ENCODE measurements at places on chromosomes 1 and 21.

- no peak for DNase-seq
These were observed at the start of gene HTR1D for GRCh38 chr1:23217421-23218115. Gene HTR1D, minus strand, starts transcription at chr1:23217502. Its CDS starts 23,283 bp downstream, at chr1:23194219.

DNA sequence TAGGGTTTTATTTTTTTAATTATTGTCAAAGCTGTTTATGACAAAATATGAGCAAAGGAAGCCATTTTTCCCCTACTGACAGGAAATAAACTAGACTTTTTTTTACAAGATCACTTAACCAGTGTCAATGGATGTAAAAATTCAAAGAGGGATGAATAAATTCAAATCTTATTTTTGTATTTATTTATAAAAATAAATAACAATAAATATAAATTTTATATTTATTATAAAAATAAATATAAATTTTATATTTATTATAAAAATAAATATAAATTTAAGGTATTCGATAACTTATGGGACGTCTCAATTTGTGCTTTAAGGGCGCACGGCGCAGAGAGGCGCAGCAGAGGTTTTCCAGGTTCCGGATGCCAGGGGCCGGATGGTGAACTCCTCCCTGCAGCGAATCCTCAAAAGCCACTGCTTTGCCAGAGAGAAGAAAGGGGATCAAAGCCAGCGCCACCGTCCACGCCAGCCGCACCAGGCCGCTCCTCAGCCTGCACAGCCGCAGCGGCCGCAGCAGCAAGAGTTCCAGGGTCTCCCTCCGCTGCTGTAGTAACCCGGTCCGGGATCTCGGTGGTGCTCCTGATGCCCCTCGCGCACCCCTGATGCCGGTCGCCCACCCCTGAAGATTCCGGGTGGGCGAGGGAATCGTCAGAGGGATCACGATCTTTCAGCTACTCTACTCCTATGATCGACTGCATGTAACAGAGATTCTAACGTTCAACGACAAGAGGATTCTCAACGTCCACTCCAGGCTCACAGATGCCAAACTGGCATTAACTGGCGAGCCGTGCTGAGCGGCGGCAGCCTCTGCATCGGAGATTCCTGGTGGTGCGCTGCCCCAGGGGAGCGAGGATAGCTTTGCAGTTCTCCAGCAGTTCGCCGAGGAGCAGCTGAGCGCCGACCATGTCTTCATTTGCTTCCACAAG, 28.5 kb upstream of the RLF start:
- no peak for DNase-seq

- no peak for DNase-seq
These were observed 43.0 kb downstream of the SNX7 start for GRCh38 chr1:98704474-98704873.

- DNase-seq, result no peak
These were observed 76.7 kb downstream of the SSBP3 start for GRCh38 chr1:54329312-54330003.

- DNase-seq, result no peak
These were observed 110.1 kb downstream of the OLFML2B start for GRCh38 chr1:161913482-161914140.

GRCh38 chr1:67677930-67678329, 7.1 kb upstream of the GADD45A start:
- no peak for DNase-seq

DNA sequence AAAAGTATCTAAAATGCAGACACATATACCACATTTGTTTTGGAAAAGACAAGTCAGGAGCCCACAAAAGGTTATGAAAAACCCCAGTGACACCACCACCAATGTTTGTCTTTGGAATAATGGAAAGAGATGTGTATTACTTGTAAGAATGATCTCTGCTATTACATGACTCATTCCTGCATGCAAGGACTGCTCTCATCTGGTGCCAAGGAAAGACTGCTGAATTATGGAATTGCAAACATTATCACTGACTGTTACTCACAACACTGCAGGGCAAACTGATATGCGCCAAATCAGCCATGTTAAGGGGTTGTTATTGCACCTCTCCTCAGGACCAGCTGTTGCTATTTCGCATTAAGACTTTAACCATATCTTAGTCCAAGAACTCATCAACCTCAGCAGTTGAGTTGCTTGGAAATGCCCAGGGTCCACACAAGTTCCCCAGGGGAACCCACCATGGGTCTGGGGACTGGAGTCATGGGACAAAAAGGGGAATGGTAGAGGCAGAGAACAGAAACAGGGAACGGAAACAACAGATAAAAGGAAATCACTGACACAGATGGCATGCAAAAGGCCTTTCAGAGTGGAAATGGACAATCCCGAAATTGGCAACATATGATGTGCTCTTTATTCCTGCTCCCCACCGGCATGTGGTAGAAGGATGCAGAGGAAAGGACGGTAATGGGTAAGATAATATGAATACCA, 34.4 kb downstream of the CAPZB start:
- no peak for DNase-seq

DNA sequence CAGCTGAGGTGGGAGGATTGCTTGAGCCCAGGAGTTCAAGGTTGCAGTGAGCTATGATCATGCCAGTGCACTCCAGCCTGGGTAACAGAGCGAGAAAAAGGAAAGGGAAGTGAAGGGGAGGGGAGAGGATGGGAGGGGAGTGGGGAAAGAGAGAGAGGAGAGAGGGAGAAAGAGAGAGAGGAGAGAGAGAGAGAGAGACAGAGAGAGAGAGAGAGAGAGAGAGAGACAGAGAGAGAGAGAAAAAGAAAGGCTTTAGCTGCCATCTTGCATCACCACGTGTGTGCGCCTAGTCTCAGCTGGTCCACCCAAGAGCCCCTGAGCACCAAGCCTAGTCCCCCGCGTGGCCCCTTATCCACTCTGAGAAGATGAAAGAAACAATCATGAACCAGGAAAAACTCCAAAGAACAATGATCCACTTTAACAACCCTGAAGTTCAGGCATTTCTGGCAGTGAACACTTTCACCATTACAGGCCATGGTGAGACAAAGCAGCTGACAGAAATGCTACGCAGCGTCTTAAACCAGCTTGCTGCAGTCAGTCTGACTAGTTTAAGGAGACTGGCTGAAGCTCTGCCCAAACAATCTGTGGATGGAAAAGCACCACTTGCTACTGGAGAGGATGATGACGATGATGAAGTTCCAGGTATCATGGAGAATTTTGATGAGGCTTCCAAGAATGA, 115.5 kb upstream of the CDC42BPA start:
- no peak for DNase-seq

DNA sequence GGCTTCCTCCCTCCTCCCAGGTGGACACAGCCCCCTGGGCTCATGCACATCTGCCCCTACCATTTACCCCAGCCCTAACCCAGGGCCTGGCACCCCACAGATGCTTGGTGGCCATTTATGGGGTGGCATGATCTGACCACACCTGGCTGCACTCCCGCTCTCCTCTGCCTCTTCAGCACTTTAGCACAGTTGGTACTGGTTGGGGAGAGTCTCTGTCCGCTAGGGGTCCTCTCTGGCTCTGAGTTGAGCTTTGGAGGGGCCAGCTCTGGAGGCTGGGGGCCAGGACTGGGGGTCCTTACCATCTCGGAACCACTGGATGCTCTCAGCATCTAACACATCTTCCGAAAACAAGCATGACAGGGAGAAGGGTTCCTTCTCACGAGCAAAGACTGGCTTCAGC, 17.4 kb downstream of the MYOM3 start:
- no peak for DNase-seq

DNA sequence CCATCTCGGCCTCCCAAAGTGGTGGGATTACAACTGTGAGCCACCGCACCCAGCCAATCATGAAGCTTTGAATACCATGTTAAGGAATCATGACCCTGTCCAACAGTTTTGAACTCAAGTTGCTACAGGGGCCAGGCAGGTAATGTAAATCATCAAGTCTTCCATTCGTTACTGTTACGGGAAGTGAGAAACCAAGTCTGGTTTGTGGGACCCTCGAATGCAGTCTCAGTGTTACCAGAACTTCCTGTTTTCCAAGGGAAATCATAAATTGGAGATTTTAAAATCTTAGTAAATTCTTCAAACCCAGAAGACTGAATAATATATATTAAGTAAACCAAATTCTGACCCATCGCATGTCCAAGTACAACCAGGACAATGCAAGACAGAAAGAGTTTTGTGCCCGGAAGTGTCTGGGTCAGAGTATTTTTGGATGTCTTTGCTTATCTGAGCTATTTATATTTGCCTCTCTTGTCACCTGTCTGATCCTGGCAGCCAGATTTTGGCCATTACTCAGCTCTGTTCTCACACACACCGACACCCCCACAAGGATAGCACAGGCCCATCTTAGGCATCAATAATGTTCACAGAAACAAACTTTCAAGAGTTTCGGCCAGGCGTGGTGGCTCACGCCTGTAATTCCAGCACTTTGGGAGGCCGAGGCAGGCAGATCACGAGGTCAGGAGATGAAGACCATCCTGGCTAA, 8.8 kb downstream of the ATP5IF1 start:
- no peak for DNase-seq

DNA sequence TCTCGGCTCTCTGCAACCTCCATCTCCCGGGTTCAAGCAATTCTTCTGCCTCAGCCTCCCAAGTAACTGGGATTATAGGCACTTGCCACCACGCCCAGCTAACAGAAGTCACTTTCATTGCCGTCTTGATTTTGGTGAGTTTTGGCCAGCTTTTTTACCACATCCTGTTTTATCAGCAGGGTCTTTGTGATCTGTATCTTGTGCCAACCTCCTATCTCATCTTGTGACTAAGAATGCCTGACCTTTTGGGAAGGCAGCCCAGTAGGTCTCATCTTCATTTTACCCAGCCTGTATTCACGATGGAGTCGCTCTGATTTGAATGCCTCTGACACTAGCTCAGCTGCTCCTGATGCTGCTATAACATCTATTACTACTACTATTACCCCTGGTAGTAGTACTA, 46.8 kb upstream of the BARHL2 start:
- no peak for DNase-seq

DNA sequence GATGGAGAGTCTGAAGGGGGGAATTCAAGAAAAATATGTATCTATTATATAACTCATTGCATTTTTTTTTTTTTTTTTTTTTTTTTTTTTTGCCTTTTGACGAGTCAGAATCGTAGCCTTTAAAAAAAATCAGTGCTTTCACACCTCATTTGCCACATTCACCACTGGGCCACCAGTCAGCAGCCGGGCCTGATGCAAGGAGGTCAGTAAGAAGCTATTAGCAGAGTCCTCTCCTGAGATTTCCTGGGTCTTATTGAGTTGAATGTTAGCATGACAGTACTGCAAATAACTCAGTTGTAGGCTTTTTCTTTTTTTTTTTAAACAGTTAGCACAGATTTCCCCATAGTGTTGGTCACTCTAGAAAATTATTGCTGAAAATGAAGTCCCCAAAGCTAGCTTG, 139.8 kb downstream of the SPATA17 start:
- no peak for DNase-seq
